ENCODE measurements at places on chromosomes 2 and 18.

DNA sequence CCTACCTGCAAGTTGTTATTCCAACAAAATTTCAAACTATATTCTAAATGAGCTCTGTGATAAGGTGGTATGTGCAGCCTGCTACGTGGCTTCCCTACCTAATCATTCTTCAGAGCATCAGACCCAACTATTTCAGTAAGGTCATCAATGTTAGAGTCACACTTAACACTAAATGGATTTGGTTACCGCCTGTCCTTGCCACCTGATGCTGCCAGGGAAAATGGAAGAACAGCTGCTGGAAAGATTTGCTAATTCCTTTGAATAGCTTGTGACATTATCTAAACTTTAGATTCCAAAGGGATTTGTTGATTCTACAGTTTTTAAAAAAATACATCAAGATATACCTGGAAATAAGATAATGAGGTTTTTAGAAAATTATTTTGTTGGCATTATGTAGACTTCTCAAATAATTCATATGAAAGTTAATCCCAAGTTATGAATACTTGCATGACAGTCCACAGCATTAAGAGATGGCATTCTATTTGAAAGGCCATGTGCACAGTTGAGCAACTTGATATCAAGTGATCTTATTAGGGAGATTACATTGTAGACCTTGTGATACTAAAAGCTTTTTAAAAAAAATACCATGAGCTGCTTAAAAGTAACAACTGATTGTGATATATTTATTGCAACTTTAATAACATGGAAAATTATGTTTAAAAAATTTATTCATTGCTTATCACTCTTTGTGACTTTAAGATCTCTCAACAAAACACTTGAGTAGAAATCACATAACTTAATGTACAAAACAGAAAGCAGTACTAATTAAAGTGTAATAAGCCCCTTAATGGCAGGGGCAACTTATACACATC, 98.3 kb upstream of the UGP2 start:
- no peak for DNase-seq

DNA sequence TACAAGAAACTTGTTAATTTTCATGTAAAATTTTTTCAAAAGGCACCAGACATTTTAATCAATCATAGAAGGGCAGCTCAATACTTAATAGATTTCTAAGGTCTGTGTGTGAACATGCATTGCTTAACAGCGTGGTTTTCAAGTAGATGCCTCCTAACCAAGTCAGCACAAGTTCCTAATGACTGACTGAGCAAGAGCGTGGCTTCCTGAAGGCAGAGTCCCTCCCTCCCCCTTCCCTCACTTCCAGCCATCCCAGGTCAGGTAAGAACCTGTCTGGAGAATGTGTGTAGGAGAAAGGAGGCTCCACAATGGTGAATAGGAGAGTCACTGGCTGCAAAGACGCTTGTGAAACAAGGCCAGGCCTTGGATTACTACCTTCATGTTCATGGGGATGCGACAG, 33.5 kb upstream of the DAPL1 start:
- no peak for DNase-seq

GRCh38 chr2:216713691-216714336, 18.5 kb upstream of the IGFBP5 start:
- no peak for DNase-seq

GRCh38 chr2:220071696-220072095, 444.3 kb downstream of the SLC4A3 start:
- no peak for DNase-seq

DNA sequence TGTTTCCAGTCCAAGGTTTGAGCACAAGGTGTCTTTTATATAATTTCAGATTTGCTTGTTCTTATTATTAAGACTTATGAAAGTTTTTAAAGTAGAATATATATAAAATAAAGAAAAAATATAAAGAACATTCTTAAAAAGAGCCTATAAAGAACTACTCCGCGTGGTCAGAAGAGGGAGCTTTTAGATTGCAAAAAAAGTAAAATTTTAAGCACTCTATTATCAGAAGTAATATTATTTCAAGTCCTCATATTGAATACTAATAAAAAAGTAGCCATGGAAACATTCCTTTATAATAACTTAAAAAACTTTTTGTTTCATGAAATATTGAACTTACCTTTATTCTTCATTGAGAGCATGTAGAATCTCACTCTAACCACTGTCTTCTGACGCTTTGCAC, 51.4 kb downstream of the LINC00305 start:
- DNase-seq, result no peak
